ENCODE measurements at places on chromosomes 7 and 10.

DNA sequence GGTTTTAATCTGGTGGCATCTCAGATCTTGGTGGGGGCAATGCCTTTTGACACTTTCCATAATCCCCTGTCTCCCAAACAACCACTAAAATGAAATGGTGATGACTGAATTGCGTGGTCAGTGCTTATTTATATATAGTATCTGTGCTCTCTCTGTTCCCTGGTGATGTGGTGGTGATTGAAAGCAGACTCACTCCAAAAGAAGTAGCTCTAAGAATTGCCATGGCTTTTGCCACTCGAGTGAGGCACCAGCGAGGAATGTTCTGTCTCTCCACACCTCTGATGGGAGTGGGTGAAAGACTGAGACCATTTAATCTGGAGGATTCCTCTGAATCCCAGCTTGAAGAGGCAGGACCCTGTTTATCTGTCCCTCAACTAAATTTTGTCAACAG lies 2.8 kb downstream of the DUSP5 start:
- DNase-seq: no peak

DNA sequence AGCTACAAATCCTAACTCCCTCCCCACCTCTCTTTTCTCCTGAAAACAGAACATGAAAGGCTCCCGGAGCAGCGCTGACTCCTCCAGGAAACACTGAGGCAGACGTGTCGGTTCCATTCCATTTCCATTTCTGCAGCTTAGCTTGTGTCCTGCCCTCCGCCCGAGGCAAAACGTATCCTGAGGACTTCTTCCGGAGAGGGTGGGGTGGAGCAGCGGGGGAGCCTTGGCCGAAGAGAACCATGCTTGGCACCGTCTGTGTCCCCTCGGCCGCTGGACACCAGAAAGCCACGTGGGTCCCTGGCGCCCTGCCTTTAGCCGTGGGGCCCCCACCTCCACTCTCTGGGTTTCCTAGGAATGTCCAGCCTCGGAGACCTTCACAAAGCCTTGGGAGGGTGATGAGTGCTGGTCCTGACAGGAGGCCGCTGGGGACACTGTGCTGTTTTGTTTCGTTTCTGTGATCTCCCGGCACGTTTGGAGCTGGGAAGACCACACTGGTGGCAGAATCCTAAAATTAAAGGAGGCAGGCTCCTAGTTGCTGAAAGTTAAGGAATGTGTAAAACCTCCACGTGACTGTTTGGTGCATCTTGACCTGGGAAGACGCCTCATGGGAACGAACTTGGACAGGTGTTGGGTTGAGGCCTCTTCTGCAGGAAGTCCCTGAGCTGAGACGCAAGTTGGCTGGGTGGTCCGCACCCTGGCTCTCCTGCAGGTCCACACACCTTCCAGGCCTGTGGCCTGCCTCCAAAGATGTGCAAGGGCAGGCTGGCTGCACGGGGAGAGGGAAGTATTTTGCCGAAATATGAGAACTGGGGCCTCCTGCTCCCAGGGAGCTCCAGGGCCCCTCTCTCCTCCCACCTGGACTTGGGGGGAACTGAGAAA lies 30.4 kb downstream of the PFKFB3 start:
- no peak for DNase-seq

GRCh38 chr10:99648717-99649116 lies 10.6 kb upstream of the ENTPD7 start:
- DNase-seq: no peak

GRCh38 chr10:30270247-30270646 lies 78.8 kb downstream of the MTPAP start:
- no peak for DNase-seq

DNA sequence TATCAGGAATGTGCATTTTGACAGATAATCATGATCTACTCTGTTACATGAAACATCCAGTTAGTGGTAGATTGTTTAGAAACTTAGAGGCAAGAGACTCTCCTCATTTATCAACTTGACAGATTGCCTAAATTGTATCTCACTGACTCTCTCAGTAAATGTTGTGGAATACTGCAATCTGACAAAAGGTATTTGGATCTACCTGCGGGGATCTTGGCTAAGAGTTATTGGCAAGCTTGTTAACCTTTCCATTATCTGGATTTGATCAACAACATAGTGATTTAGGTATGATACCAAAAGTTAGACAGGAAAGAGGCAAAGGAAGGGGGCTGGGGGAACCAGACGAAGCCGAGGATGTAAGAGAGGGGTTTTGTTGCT lies 2.0 kb downstream of the VSTM2A start:
- no peak for DNase-seq

DNA sequence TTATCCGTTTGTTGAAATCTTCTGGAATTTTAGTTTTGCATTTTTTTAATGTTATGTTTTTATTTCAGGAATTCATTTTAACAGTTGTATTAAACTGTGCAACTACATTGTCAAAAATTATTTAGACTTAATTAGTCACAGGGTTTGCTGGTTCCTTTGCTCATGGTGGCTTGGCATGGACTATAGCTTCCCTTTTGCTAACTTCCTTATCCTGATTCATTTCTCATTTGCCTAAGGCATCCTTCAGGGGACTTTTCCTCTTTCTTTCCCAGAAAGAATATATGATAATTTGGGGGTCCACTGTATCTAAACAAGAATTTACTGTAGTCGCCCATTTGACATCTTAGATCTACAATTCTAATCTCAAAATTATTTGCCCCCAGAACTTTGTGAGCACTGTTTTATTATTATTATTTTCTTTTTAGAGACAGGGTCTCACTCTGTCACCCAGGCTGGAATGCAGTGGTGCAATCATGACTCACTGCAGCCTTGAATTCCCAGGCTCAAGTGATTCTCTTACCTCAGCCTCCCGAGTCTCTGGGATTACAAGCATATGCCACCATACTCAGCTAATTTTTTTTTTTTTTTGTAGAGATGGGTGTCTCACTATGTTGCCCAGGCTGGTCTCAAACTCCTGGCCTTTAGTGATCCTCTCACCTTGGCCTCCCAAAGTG lies 13.9 kb downstream of the FIGNL1 start:
- no peak for DNase-seq

DNA sequence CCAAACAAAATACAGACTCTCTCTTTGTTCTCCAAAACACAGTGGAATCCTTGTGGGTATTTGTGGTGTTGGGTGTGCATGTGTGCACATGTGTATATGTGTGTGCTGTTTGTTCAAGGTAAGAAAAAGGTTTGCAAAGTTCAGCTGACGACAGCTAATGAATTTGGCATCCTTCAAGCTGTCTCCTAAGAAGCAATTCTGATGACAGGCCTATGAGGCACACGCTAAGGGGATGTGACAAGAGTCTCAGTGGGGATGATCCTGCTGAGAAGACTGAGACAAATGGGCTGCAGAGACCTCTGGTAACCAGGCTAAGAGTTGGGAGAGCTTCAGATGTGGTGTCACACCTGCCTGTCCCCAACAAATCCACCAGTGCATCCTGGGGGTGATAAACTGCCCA lies 26.5 kb upstream of the CELF2 start:
- DNase-seq: no peak

All from retinal pigment epithelial cell (primary cell).